ENCODE measurements at places on chromosomes 5 and 9.

DNA sequence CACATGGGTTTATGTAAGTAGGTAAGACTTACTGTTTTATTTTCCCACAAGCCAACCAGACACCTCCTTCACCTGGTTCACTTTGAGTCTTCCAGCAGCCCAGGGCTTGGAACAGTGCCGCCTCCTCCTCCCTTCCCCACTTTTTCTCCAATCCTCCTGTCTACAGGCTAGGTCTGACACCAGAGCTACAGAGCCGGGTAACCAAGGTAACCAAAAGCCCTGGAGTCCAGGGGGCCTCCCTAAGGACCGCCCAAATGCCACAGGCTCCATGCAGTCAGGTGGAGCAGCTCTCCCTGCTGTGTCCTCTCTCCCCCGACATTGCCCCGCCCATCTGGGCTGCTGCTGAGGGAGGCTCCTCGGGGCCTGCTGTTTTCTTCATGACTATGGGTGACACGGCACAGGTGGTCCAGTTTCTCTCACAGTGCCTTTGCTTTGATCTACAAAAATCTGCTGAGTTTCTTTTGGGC is 138.0 kb upstream of the EFNA5 start:
- DNase-seq = no peak

DNA sequence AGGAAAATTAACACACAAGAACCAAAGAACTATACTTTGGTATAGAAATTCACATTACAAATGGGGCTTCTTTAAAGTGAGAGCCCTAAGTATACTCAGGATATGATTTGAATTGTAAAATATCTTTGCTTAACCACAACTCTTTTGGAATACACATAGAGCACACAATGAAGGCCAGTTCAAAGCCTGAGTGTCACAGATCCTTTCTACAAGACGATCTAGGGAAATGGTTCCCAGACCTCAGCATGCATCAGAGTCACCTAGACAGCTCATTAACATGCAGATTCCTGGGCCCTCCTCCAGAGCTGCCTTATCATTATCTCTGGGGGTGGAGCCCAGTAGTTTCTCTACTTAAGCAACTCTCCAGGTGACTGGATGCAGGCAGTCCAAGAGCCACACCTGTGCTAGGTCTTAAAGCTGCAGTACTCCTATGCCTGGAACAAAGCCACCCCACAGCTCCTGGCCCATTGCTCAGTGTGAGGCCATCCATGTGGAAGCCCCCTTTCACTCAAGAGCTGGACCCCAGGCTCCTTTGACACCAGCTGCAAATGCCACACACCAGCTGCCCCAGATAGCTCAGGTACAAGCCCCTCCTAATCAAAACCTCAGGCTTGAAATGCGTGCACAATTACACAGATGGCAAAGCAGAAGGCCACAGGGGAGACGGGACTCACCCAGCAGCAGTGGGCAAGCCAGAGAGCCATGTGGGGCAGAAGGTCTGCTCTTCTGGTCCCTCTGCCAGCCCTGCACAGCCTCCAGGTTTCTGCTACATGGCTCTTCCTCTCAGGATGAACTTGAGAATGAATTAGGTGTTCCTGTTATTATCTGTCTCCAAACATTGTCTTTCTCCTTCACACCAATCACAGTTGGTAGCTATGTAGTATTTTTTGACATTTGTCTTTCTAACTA is 106.1 kb downstream of the SH3TC2 start:
- no peak for DNase-seq

DNA sequence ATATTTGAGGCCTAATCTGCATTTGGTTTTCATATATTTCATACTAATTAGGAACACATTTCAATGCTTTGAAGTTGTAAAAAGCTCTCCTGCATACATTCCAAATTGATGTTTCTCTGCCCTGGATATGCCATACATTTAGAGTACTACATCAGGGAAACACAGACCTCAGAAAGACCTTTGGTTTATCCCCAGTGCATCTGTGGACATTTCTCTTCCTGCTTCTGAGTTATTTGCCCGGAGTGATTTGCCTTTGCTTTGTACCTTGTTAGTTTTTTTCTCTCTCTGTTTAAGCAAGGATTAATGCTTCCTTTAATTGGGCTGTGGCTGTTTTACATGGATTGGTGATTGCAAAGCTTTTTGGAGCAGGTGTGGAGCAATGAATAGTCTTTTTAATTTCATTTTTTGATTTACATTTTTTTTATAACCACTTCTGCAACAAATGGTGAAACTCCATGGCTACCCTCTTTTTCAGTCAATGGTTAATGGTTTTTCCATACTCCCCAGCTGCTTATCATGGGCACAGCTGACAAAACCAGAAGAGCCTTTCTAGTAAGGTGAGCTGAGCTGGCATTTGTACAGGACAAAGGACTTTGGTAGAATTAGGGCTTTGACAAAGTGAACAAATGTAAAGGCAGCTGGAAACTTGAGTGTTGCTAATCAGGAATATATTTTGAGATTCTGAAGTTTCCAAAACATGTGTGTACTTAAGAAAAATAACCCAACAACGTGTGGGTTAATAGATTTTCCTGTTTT is 54.2 kb downstream of the ZSWIM6 start:
- no peak for DNase-seq

GRCh38 chr9:61667559-61668121 is 477.8 kb downstream of the SPATA31A7 start:
- DNase-seq = peak; percentile 5

GRCh38 chr9:128457207-128457606 is 1.4 kb downstream of the ODF2 start:
- no peak for DNase-seq

GRCh38 chr5:143957455-143957854 is 145.5 kb downstream of the HMHB1 start:
- no peak for DNase-seq

GRCh38 chr5:80837679-80838078 is 122.5 kb upstream of the RASGRF2 start:
- DNase-seq = no peak

DNA sequence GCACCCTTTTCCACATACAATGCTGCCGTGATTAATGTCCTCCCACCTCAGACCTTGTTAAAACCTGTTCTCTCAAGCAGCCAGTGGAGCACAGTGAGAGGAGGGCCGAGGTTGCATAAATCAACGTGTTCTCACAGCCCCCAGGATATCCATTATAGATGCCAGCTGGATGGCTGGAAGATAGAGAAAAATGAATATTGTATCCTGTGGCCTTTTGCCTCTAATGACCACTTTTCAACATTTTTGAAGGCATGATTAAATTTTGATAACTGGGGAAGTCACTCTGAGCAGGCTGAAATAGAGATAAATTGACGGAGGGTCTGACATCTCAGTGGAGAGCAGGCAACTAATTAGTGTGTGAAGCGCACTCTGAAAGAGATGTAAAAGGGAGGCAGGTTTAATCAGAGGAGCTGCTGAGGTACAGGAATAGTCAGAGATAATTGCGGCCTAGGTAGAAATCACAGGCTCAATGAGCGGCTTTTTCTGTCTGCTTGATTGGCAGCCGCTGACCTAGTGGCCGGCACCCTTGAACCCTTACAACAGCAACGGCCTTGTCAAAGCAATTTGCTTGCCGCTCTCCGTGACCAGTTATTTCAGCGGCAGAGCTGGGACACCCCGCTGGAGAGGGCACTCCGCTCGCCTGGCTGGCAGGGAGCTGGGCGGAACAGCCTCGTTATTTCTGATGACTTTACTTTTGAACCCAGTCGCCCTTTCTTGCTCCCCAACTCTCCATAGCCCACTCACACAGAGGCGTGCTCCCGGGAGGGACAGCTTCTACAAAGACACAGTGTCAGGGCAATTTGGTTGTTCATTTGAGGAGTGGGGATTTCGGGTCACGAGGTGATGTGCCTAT is 560.7 kb downstream of the PSAT1 start:
- DNase-seq = no peak

DNA sequence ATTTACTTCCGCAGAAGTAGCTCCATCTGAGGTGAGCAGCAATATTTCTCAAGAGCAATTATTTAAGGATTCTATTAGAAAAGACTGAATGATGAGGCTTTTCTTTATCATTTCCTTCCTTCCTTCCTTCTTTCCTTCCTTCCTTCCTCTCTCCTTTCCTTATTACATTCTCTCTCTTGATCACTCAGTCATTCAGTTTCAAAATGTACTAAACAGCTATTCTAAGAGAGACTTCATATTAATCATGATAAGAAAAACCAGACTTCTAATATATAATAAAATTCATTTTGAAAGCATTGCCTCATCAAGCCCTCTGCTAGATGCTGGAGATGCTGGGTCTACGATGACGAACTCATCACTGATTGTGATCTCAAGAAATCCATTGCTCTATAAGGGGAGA is 30.4 kb upstream of the PAPPA start:
- no peak for DNase-seq

DNA sequence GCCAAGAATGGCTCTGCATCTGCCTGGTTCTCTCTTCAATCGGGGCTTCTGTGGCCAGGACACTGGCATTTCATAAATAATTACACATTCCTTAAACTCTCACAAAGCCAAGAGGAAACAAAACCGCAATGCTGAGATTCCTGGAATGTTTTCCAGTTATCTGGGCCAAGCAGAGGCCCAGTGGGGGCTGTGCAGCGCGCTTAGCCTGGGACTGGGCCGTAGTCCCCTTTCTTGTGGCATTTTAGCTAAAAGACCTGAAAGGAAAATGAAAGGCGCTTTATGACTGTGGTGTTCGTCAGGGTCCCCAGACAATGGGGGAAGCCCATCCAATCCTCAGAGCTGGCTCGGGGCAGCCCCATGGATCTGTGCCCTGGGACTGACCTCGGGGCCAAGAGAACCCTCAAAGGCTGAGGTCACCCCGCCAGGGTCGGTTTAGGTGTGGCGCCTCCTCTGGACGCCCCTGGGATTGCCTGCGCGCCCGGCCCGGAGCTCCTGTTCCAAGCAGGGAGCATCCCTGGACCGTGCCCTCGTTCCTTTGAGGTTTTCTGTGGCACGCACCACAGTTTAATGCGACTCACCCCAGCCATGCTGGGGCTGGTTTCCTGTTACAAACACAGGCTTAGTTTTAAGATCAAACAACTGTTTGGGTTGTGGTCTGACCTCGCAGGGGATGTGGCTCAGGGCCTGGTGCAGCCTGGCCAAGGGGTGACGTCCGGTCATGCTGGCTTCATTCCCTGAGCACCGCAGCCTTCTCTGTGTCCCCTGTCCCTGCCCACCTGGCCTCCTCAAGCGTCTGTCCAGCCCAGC is 51.5 kb upstream of the NKD2 start:
- no peak for DNase-seq

DNA sequence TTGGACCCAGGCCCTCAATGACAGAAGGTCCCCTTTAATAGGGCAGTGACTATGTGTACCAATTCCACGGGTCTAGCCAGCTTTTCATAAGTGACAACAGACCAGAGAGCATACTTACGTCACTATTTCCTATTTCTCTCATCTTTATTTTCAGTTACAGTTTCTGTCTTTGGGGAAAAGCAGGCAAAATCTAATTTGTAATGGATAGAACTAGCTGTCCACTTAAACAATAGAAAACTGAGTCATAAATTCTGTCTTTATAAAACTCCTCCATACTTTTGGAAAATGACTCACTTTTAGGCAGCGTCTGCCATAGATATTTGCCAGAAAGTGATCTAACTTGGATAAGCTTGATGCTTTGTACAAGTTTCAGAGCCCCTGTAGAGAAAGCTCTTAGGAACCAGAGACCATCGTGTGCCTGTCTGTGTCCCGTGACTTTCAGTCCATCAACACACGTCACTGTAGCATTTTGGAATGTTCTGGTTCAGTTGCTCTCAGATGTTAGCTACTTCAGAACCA is 101.9 kb downstream of the F2RL2 start:
- DNase-seq = no peak

- DNase-seq = no peak
These were observed 144.4 kb downstream of the NSG2 start for GRCh38 chr5:174189654-174190541.

DNA sequence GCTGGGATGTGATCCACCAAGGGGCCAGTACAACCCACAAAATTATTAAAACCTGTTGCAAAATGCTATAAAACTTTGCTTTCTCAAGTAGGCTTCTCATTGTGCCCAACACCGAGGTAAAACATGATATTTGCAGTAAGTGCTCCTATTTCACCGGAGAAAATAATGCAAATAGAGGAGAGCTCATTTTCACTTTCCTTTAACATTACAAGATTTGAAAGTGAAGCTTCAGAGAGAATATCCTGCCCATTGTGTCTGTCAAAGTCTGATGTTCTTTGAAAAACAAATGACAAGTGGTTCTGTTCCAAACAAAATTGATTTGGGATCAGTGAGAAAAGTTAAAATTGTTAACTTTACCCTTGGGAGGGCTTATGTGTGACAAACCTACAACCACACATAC is 287.1 kb downstream of the KCNN2 start:
- DNase-seq = no peak

DNA sequence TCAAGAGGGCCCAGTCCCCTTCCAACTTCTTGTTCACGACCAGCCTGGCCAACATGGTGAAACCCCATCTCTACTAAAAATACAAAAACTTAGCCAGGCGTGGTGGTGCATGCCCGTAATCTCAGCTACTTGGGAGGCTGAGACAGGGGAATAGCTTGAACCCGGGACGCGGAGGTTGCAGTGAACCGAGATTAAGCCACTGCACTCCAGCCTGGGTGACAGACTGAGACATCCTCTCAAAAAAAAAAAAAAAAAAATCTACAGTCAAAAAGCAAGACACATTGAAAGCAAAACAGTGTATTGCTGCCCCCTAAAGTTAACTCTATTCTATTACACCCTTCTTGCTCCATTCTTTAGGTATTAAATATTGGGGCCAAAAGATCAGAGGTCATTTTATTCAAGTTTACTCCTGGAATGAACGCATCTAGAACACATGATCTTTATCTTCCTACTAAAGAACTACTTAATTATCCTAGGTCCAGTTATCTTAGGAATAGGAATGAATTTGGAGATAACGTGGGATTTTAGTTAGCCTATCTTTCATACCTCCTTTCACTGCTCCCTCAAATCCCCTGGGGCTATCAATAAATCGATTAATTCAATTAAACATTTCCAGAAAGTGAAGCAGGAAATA is 2.4 kb downstream of the ATG12 start:
- peak; percentile 8 for DNase-seq

DNA sequence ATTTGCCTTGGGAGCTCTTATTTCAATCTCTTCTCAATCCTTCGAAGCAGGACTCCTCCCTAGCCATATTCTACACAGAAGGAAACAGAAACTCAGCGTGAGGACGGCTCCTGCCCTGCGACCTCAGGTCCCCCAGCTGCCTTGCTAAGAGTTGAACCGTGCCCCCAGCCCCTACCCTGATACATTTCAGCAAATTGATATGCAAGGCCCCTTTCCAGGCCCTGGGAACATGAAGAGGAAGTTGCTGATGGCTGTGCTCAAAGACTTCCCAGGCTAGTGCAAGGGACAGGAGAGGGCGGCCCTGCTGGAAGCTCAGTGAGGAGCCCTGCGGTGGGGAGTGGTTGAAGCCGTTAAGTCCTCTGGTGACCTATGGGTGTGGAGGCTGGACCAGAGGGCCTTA is 41.5 kb downstream of the BOD1 start:
- DNase-seq = no peak

- DNase-seq = no peak
These were observed 85.4 kb upstream of the MEGF10 start for GRCh38 chr5:127205147-127205546.

DNA sequence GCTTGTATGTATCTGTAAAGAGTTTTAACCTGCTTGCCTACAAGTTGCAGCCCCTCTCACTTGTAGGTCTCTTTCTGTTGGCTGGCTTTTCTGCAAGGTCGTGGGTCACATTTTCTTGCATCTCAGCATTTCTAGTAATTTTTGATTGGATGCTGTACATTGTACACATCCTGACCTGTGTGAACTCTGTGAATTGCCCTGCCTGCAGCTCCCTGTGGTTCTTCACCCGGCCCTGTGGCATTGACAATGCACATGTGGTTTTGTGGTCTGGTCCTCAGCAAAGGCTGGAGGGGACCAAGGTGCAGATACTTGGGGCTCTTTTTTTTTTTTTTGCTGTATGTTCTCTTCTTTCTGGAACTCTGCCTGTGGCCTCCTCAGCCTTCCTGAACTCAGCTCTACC is 53.6 kb downstream of the WNK2 start:
- no peak for DNase-seq
